ENCODE measurements at places on chromosomes 6 and 20.

GRCh38 chr20:57826666-57827287 lies 117.0 kb upstream of the PMEPA1 start:
- no peak for DNase-seq

DNA sequence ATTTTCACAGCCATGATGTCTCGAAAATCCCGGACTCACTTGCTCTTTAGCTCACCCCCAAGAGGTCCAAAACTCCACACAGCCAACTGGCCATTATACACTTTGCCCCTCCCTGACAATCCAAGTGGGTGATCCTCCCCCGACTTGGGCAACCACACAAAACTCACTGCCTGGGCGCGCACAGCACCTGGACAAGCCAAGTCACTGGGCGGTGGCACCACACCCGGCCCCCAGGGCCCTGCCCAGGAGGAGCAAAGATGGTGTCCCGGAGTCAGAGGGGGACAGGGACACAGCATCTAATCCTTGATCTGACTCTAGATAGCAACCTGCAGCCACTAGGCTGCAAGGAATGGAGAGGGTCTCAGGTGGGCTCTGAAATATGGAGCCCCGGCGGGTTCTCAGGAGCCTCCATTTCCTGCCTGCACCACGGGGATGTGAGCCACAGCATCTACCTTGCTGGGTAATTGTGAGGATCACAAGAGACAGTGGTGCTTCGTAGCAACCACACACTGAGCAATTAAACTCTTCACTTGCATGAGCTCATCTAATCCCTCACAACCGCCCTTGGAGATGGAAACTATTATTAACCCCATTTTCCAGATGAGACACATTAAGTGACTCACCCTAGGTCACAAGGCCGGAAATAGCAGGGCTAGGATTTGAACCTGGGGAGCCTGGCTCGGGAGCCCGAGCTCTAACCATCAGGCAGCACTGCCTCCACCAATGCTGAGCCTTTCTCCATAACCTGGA lies 66.6 kb downstream of the BMP7 start:
- no peak for DNase-seq

- no peak for DNase-seq
Observed at GRCh38 chr20:51565298-51566144, 23.0 kb upstream of the NFATC2 start.

DNA sequence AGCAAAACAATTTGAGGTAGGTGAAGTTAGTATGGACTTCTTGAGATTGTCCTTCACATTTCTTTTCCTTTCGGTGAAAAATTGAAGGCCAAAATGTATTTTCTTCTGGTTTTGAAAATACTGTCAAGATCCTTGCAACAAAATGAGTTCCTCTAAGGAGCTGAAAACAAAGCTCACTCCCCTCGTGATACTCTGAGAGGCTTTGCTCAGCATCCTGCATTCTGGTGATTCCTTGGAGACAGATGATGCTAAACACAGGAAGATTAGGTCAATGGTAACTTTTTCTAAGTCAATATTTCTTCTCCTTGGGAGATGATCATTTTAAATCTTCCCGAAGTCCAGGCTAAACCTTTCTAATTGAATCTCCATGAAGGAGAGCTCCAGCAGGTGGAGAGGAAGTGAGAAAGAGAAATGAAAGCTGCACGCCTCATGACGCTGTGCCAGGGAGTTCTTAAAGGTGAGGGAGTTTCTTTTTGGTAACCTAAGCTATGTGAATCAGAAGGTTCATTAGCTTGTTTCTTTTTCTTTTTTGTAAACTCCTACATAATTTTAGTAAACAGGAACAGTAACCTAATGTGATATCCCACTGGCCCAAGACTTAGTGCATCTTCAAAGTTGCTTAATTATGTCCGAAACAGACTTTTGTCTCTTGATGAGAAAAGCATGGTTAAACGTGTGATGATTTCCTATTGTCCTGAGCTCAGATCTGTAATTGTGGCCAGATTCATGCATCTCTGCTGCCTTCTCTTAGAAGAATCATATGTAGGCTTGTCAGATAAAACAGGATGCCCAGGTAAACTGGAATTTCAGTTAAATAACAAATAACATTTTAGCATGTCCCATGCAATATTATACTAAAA lies 15.0 kb downstream of the ESR1 start:
- DNase-seq: no peak

All from SK-N-SH (cell line).